ENCODE measurements at places on chromosomes 4 and X.

- DNase-seq: no peak
Measured at GRCh38 chrX:49977319-49978090, 55.1 kb downstream of the CLCN5 start.

DNA sequence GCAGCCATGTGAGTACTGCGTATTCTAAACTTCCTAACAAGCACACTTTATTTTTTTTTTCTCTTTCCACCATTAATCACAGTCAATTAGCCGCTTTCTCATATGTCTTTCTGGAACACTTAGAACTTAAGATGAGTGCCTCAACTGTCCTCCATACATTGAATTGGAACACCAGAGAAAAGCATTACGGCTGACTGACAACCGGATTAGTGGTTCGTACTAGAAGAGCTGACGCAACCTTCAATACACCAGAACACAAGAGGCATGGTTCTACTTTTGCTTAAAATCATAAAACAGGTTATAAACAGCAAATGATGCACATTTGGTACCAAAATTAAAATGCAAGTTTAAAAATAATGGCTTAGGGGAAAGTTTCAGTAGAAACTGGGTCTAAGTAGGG lies 3.3 kb downstream of the TMEM47 start:
- no peak for DNase-seq

DNA sequence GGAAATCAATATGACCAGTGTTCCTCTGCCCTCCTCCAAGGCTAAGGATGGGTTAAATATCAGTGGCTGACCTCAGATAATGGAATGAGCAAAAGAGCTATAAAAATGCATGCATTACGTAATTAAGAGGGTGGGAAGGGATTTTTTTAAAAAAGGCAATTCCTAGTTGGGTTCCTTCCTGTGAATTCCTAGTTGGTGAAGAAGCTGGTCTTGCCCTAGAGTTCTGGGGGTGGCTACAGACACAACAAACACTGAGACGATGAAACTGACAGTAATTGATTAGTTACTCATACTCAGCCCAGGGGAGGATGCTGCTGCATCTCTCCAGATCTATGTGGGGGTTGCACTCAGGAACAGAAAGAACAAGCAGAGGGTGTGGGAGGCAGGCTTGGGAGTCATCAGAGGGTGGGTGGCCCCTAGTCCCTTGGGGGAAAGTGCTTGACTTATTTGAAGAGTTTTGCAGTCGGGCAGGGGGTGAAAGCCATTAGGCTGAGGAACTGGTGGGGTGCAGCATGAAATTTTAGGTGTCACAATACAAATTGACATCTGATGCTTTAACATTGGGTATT lies 662.0 kb upstream of the FRG1 start:
- no peak for DNase-seq

DNA sequence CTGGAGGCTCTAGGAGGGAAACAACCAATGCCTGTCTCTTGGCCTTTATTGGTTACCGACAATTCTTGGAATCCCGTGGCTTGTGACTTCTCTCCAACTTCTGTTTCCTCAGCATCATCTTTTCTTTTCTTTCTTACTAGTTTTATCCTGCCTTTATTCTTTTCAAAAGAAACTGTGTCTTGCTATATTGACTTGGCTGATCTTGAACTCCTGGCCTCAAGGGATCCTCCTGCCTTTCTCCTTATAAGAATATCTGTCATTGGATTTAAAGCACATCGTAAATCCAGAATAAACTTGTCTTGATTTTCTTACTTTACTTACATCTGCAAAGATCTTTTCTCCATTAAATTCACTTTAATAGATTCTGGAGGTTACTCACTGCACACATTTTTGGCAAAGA lies 49.9 kb upstream of the UGT2B10 start:
- no peak for DNase-seq

DNA sequence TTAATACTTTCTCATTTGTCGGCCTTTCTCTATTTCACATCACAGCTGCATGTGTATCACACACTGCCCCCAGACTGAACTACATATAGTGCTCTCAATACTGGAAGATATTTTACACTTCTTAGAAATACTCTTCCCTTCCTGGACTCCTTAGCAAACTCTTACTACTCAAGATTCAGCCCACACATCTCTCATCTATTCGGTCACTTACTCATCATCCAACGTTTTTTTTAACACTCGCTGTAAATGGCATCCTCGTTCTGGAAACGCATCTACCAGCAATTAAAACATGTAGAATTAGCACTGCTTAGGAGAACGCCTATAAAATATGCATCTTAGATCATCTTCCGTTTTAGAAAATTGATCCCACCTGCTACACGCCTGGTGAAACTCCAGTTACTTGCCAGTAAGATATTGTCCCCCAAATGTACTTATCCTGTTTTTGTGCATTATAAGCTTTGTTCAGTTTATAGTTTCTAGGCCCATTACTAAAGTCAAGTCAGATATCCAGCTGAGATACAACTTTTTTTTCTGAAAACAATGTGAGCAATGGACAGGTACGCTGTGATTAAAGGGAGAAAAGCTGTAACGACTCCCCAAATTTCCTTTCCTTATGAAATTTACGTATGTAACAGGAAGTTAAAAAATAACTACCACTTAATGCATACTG lies 1.0 kb downstream of the LRP2BP start:
- DNase-seq: no peak

- no peak for DNase-seq
Measured at GRCh38 chr4:152780267-152780778, 569 bp downstream of the ARFIP1 start.

DNA sequence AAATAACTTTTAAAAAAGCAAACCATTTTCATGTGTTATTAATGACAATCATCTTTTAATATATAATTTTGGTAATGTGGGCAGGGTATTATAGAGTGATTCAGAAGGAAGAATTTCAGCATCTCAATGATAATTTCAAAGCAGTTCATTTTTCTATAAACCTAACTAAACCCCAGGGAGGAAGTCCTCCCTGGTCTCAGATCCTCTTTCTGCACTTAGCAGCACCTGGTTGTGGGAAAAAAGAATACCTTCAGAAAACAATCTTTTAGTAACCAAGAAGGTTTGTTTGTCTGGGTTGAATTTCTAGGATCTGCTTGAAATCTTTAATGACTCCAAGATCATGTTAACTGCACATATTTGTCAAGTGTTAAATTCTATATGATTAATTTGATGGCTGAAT lies 29.9 kb downstream of the DKK2 start:
- no peak for DNase-seq

DNA sequence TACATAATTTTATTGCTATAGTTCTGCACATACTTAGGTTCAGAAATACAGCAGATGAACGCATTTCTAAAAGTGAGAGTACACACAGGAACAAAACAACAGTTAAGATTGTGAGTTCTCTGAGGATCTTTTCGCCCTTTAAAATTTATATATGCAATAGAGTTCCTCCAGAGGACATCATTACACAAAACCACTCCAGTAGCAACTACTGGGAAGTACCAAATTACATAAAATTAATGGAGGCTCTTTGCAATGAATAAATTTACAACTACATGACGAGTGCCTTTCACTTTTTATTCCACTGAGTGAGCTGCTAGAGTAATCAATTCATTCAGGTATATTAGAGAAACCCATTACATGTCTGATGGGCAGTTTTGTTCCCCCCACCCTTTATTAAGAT lies 107.2 kb downstream of the PPP3CA start:
- no peak for DNase-seq

GRCh38 chr4:7237873-7238272 lies 45.5 kb downstream of the SORCS2 start:
- DNase-seq: no peak

GRCh38 chr4:184420881-184421416 lies 53.4 kb downstream of the IRF2 start:
- DNase-seq: no peak

- DNase-seq: no peak
Measured at GRCh38 chr4:59518005-59518823, 1681.9 kb upstream of the ADGRL3 start.

GRCh38 chr4:112550728-112551127 lies 34.7 kb upstream of the NEUROG2 start:
- DNase-seq: no peak

- no peak for DNase-seq
Measured at GRCh38 chr4:48787056-48787455, 7.0 kb upstream of the FRYL start.

DNA sequence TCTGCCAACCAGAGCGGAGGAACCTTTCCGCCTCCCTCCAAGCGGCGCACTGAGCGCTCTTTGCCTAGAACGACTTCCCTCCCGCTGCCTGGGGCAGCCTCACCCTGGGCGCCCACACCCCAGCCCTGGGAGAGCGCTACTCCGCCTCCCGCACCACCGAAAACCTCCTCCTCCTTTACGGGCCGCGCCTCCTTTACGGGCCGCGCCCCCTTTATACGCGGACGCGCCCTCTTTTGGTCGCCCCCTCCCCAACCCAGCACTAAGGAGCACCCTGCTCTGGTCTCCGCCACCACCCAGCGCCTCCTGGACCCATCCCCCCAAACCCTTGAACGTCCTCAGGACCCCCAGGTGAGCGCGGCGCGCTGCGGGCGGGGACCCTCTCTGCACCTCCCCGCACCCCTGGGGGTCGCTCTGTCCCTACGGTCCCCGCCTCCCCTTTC lies 586 bp upstream of the NSG1 start:
- no peak for DNase-seq

DNA sequence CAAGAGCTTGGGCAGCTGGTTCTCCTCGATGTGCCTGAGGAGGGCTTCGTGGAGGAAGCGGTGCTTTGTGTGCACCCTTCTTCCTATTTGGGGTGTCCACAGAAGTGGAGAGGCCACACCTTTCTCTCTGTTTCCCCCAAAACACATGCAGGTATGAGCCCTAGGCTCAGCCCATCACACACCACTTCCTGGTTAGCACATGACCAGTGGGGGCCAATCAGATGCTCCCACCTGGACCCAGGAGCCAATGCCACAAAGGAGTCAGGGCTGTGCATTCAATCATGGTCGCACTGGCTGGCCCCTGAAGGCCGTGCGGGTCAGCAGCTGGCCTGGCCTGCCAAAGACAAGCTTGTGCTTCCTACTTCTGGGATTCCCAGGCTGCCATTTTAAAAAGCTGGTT lies 51.4 kb downstream of the PPP2R2C start:
- no peak for DNase-seq

DNA sequence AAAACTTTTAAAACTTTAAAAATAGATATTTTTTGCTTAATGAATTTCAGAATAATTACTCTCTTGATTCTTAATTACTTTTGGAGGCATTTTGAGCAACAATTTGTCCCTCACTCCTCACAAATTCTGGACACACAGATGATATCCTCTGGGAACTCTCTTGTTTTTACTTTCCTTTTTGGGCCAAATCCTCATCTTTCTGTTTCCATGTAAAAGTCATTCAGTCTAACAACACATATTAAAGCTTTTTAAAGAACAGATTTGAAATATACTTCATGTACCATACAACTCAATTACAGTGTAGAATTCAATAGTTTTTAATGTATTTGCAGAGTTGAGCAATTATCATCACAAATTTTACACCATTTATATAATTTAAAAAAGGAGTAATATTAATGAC lies 983.1 kb downstream of the STIM2 start:
- no peak for DNase-seq

- DNase-seq: no peak
Measured at GRCh38 chr4:98260047-98260578, 1.1 kb upstream of the RAP1GDS1 start.

DNA sequence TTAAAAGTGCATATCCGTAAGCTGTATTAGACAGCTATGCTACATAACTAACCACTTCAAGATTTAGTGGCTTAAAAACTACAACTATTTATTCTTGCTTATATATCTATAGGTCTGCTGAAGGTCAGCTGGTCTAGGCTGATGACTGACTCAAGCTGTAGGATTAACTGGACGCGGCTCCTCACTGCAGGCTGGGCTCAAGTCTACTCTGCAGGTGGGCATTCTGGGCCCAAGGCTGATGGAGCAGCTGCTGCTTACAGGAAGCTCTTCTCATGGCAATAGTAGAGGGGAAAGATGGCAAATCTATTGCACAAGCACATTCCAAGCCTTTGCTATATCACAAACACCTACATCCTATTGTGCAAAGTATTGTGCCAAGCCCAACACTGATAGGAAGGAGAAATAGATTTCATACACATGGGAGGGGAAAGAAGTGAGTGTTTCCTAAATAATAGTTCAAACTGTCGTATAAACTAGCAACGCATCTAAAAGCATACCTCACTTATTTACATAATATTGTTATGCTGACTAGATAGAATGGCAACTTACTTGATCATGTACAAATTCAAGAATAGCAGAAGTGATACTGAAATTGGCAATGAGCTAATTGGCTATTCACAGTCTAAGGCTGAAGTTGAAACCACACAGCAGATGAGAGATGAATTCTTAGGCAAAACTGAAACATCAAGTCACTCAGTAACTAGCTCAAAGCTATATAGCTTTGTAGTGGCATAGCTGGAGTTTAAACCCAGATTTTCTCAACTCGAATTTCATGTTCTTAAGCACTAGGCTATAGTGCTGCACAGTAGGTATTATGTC lies 263.8 kb downstream of the NKX6-1 start:
- no peak for DNase-seq

- DNase-seq: no peak
Measured at GRCh38 chr4:169005453-169006099, 4.5 kb downstream of the CBR4 start.

- no peak for DNase-seq
Measured at GRCh38 chr4:48336146-48336870, 5.0 kb upstream of the SLAIN2 start.

- DNase-seq: no peak
Measured at GRCh38 chr4:66609014-66609413, 936.3 kb downstream of the CENPC start.

DNA sequence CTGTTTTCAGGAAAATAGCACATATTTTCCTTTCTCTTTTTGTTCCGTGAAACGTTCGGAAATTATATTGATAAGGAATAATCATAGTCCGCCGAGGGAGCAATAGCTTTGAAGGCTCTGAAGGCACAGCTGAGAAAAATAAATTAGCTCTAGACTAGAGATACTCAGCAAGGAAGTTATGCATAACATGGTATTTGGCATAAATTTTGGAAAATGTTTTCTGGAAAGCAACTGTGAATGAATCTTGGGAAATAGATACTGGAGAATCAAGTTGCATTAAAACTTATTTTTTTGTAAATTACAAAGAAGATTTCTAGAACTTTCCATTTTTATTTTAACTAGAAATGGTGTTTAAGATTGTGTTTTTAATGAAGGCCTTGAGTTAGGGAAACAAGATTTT lies 92.4 kb downstream of the HPRT1 start:
- no peak for DNase-seq

Data from LNCaP clone FGC (cell line).